ENCODE measurements at places on chromosomes 12 and 14.

DNA sequence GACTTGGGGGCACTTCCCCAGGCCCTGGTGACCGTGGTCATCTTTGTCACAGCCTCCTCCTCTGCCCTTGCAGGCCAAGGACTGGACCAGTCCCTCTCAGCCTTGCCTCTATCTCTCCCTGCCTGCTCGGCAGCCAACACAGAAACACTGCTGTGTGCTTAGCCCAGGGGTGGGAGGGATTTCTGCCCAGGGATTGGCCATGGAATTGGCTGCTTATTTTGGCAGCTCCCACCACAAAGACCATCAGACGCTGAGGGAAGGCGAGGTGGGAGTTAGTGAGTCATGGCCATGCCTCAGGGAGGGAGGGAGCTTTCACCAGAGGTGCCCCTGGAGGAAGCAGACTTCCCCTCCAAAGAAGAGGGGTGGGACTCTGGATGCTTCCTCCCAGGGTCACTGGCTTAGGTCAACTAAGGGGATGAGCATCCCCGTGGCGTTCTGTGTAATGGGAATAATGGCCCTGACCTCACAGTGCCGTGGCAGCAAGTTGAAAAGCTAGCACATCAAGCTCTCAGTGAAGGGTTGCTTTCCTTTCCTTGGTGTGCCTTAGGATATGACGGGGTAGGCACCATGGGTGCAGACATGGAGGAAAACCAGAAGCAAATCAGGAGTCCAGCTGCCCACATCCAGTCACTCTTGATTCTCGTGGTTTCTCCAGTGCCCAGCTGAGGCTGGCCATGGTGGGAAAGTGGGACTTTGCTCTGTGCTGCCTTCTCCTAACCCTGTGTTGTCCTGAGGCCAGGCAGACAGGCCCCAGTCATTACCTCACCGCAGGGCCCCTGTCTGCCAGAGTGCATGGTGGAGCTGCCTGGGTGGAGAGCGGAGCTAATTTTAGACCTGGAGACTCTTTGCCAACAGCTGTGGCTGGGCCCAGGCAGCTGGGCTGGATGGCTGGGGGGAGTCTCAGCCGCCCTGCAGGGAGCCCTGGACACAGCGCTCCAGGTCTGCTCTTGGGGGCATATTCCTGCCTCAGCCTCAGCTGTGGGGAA lies 21.4 kb downstream of the B4GALNT3 start:
- DNase-seq, result no peak

DNA sequence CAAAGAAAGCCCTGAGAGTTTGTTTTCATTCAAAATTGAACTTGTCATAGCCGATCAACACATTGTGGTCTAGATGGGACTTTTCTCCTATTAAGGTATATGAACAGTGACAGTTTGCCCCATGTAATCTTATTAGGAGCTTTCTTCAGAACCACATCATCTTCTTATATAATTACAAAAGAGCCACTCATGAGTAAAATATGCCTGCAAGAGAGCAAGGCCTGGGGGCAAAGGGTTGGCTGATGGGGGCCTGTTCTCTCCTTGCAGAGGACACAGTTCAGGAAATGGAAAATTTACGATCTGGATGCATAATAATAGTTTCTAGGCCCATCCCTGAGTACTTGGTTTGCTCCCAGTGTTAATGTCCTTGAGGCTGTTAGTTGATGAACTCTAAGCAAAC lies 87.8 kb downstream of the FLRT2 start:
- no peak for DNase-seq

DNA sequence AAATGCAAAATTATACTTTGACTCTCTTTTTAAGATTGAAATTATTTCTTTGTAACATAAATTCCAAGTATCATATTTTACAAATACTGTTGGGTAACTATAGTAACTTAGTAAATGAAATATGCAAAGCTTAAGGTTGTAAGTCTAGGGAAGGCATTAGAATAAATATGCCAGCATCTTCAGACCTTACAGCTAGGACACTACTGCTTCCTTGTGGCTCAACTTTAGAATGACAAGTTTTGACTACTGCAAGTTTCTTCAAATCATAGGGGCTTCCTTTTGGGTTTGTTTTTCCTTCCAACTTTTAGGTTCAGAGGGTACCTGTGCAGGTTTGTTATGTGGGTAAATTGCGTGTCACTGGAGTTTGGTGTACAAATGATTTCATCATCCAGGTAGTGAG lies 17.7 kb upstream of the ANP32D start:
- no peak for DNase-seq

GRCh38 chr12:128008341-128008740 lies 258.6 kb upstream of the TMEM132C start:
- no peak for DNase-seq

DNA sequence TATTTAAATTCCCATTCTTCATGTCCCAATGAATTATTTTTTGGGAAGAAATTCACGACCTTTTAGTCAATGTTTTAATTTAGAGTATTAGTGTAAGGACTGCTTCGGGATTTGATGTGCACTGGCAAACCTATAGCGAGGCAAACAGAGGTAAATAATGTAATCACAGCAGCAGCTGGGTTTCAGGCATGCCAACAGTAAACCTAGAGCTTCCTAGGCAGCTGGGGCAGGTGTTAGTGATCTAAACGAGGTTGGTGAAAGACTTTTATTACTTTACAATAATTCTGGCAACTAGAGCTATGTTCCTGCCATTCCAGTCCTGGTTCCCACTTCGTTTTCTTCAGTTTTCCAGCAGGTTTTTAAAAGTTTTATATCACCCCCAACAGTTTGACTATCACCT lies 1036.4 kb upstream of the FOXG1 start:
- DNase-seq, result no peak

- DNase-seq, result no peak
Measured at GRCh38 chr14:60721326-60722106, 2.6 kb downstream of the SIX4 start.

GRCh38 chr12:66916189-66916588 lies 237.3 kb upstream of the GRIP1 start:
- DNase-seq, result no peak

- no peak for DNase-seq
Measured at GRCh38 chr14:38868399-38869290, 234.4 kb downstream of the SEC23A start.

GRCh38 chr14:103177376-103177775 lies 54.1 kb downstream of the TNFAIP2 start:
- DNase-seq, result no peak

DNA sequence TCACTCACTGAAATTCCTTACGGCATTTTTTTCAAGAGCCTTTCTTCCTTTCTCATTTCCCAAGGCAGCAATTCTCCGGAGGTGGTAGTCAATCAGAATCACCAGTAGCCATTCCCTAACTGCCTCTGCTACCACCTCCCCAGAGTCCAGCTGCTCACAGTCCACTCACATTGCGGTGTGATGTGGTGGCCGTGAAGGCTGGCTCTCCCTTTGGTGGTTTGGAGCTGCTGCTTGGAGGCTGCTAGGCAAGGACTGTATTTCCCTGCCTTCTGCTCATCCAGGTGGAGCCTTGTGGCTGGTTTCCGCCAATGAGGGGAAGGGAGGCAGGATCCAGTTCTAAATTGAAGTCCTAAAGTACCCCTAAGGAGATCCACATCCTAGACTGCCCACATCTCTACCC lies 222.0 kb downstream of the ANO2 start:
- no peak for DNase-seq

GRCh38 chr12:11500188-11500860 lies 105.0 kb upstream of the PRB2 start:
- DNase-seq, result peak; percentile 73

DNA sequence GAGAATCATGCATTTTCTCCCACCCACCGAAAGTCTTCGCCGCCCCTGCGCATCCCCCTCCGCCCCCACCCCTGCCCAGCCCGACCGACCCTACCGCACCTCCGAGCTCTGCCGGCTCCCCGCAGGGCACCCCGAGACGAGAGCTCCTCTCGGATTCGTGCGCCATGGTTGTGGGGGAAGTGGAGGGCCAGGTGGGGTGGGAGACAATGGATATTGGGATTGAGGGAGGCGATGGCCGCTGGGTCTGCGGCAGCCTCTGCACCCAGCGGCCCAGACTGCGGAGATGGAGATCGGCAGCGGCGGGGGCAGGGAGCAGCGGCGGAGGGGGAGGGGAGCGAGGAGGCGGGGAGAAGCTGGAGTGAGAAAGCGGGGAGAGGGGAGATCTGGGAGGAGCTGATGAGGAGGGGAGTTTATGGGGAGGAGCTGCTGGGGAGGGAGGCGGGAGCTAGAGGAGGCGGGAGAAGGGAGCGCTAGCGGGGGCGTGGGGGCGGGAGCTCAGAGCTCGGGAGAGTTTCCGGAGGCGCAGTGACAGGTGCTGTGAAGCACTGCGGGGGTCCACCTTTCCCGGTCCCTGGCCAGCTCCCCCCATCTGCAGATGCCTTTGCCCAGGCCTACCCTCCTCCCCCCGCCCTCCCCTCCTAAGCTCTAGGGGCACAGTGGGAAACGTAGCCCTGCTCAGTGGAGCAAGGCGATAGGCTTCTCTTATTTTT lies at the start of gene SALL2:
Gene SALL2 (minus strand): TSS at position 385 of the 710 bp plus-strand sequence. CDS start 219 bp downstream, at position 166.
- peak; percentile 85 for DNase-seq

- DNase-seq, result no peak
Measured at GRCh38 chr12:73321319-73321718, 1049.1 kb downstream of the TRHDE start.

DNA sequence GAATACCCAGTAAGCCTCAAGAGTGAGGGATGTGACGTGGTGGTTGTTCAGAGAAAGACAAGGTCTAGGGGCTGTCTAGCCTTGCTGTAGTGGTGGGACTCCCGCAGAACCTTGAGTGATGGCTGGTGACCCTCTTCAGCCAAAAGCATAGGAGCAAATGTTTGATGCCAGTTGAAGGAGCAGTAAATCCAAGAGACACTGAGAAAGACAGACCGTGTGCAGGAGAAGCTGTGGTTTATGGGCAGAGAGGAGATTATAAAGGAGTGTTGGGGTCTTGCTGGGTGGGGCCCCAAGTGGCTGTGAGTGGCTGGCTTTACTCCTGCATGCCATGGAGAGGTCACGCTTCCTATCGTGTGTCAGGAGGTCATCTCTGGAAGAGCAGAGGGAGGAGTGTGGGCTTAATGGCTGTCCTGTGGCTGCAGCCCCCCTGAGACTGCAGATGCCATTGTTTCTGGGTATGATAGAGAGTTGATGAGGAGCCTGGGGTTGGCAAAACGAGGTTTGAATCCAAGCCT lies 152.0 kb upstream of the CCND2 start:
- DNase-seq, result no peak

GRCh38 chr14:23143911-23144310 lies 24.9 kb upstream of the CEBPE start:
- DNase-seq, result no peak

DNA sequence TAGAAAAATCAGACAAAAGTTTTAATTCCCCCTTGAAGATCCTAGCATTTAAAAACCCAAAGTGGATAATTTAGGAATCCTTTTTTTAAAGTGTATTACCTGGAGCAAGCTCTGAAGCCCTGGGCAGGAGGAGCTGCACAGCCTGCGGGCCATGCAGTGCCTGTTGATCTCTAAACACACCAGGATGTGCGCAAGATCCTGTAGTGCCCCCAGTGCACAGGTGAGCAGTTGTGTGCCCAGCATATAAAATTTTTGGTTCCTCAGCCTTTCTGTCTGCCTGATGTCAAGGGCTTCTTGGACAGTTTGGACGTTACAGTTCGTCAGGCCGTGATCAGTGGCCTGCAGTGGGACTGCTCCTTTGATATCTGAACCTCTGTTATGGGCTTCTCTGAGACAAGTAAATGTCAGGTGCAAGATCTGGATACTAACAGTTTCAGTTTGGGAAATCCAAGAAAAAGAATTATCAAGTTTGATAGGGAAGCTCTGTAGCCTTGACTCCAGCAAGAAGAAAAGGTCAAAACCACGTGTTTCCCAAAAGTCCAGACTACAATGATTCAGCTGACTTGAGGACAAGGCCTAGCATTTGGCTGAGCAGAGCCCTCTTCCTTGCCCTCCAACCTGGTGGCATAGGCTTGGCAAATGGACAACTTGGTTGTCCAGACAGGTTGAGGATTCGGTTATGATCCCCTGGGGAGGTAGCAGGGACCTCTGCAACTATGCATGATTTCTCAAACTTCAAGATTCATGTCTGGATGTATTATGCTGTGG lies 1.0 kb downstream of the ATXN7L3B start:
- no peak for DNase-seq

DNA sequence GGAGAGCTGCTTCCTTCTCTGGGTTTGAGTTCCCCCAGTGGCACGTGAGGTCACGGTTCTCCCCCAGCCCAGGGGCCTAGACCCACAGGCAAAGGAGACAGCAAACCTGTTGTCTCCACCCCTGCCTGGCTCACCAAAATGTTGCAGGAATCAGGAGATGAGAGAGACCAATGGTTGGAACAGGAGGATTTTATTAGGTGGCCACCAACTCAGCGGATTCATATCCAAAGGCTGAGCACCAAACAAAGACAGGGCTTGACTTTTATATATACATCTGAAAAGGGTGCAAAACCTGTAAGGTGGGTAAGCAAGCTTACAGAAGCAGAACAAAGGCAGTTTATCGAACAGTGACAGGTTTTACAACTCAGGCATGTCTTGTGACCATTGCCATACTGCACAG lies 9.2 kb upstream of the ADAM21 start:
- no peak for DNase-seq

DNA sequence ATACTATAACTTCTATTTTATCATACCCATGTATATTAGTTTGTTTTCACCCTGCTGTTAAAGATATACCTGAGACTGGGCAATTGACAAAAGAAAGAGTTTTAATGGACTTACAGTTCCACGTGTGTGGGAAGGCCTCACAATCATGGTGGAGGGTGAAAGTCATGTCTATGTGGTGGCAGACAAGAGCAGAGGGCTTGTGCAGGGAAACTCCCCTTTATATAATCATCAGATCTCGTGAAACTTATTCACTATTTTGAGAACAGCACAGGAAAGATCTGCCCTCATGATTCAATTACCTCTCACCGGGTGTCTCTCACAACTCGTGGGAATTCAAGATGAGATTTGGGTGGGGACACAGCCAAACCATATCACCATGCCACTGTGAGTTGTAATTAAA lies 135.8 kb downstream of the SYNE2 start:
- no peak for DNase-seq

- no peak for DNase-seq
Measured at GRCh38 chr14:54772451-54772881, 130.2 kb downstream of the GCH1 start.

DNA sequence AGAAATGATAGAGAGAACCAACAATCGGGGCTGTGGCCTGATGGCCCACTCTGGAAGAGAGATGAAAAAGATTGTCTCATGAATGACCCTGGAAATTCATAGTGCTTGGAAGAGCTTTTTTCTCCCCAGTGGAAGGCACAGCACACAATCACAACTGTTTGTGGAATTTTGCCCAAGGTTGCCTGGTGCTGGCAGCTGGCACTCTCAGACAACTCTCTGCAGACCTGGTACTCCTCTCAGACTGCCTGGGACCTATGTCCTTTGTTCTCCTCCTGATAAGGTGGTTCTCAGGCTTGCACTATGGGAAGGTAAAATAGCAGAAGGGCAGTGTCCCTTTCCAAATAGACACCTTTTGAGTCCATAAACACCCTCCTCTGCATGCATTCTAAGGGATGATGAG lies 144.1 kb upstream of the SEL1L start:
- DNase-seq, result no peak

DNA sequence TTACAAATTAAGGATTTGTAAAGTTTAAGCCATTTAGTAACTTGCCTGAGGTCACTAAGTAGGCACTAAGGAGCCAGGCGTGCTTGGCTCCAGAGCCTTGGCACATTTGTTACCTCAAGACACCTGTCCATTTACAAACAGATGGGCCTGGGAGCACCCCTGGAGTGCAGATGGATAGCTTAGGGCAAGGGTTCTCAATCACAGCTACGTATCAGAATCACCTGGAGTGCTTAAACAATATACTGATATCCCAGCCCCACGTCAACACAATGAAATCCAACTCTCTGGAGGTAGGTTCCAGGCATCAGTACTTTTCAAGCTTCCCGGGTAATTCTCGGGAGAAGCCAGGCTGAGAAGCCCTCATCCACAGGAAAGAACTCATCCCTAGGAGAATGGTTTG lies 45.4 kb downstream of the SLC8A3 start:
- no peak for DNase-seq
